Jurkat, Clone E6-1 (cell line): ENCODE measurements at places on chromosomes 16 and 17.

DNA sequence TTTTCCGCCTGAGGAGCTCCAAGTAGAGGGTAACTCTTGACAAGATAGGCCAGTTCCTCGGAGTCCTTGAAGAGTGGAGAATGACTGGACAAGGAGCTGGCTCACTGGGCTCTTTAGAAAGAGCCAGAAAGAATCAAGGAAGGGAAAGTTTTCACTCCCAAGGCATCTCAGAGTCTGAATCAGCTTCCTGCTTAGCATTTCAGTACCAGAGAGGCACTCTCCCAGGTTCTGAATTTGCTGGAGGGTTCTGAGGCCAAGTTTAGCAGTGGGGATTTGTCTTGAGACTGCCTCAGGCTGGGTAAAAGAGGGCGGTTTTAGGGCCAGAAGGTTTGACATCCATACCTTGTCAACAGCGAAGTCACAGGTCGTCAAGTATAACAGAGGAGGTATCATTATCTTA, 25.5 kb downstream of the GP2 start:
- no peak for DNase-seq

DNA sequence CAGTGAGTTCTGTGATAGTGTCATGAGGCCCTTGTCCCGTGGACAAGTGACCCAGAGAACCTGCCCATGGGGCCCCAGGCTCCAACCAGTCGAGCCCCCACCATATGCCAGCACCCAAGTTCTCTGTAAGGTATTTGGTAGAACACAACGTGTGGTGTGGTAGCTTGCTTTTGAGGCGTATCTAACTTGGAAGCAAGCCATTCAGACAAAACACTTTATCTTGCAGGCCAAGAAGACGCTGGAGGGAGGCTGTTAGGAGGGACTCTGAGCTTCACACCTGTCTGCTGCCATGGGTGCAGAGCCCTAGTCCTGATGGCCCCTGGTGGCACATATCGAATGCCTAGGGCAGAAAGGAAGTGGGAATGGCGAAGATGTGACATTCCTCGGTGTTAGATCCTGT, 1.6 kb downstream of the NDUFAF8 start:
- DNase-seq, result no peak

GRCh38 chr17:69802045-69802740, 272.8 kb upstream of the KCNJ16 start:
- DNase-seq, result no peak

DNA sequence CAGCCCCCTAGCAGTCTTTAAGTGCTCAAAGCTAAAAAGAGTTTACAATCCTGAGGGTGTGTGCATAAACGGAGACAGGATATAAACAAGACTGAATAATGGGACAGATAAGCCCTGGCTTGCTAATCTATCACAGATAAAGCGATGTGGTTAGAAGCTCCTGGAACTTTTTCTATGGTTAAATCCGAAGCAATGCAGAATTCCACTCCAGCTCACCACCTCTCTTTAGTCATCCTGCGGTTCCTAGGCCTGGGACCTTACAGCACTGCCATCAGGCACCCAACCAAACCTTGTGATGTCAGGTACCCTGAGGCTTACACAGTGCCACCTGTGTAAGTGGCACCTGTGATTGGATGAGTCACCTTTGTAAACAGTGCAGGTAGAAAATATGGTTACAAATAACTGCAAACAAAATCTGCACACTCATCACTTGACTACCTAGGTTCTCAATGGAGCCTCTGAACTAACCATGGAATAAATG, 31.5 kb upstream of the B4GALNT2 start:
- no peak for DNase-seq

- DNase-seq, result no peak
Measured at GRCh38 chr16:35532576-35532975, 2073.2 kb downstream of the TP53TG3F start.

- DNase-seq, result no peak
Measured at GRCh38 chr17:73658821-73659515, 14.7 kb upstream of the SDK2 start.

DNA sequence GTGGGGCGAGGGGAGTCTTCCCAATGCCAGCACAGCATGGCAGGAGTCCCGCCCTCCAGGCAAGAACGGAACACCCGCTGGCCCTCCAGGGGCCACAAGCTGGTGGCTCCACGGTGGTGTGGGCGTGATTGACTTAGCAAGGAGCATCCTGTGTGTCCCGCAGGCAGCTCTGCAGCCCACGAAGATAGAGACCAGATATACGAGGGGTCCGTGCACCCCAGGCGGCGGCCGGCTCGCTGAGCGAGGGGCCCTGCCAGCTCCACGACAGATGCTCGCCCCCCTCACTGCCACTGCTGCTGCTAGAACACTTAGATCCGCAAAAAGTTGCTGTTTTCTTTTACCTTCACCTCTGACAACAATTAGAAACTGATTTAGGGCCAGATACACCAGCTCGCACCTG, 10.0 kb upstream of the CACNA1H start:
- no peak for DNase-seq

DNA sequence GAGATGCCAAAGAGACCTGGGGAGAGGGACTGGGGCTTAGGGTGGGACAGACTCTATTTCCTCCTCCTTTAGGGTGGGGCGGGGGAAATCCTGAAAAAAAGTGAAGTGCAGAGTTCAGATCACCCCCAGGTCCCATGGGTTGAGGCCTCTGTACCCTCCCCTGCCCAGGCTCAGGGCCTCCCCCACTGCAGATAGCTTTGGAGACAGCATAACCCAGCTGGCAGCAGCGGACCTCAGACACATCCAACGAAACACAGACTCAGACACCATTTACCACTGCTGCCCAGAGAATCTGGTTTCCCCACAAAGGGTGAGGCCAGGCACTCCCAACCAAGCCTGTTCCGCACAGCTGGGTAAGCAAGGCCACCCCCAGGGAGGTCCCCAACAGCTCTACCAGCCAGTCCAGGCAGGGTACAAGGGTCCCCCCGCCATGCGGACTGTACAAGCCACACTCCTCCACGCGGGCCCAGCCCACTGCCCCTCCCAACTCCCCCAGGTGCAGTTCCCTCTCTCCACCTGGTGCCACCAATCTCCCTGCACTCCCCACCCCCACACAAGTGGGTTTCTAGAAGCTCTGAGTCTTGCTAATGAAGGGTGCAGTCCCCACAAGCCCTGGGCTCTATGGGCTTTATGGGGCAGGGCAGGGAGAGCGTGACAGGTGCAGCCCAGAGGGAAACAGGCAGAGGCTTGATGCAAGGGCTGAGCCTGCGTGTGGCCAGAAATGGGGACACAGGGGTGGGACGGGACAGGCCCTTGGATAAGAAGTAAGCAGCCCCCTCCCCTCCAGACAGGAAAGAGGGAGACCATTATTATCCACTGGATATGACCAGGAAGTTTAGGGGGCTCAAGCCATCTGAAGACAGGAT, 8.9 kb downstream of the RHBDF2 start:
- DNase-seq, result no peak

DNA sequence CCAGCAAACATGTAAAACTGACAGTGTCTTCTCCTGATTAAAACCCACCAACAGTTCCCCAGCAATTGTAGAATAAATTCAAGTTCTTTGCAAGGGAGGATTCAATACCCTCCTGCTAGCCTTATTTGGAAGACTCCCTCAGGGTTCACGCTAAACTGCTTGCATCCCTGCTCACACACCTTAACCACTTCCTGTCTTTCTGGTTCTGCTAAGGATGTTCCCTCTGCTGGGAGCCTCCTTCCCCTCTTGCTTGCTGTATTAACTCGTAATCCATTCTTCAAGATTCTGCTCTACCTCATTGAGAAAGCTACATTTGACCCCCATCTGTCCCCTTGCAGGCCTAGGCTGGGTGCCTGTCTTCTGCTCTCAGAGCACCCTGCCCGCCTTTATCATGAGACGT, 2.3 kb upstream of the SHISA6 start:
- DNase-seq, result peak; percentile 22

DNA sequence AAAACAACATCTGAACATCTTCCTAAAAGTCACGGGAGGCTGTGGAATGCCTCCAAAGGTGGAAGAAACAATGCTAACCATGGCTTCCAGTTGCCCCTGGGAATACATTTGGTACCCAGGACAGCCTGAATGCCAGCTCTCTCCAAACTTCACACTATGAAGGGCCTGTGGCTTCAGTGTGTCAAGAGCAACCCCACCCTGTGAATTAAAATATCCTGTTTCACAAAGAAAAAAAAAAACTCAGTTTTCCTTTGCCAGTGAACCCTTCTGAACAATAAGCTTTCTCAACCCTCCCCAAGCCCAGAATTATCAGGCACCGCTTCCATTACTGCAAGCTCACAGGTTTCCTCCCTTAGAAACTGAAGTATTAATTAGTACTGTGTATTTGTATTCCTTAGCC, 69.8 kb downstream of the SLC39A11 start:
- DNase-seq, result no peak

DNA sequence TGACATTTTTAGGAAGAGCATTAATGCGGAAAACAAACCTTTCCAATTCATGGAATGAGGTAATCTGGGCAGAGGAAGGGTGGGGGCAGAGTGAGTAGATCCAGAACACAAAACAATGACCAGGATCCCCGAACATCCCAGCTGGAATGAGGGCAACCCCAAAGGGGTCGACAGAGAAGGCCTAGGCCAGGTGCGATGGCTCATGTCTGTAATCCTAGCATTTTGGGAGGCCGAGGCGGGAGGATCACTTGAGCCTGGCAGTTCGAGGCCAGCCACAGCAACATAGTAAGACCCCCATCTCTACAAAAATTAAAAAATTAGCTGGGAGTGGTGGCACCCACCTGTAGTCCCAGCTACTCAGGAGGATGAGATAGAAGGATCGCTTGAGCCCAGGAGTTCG, 64.7 kb downstream of the ZFHX3 start:
- DNase-seq, result no peak

- DNase-seq, result peak; percentile 71
Measured at GRCh38 chr17:81251094-81251708, 12.1 kb downstream of the NDUFAF8 start.
